ENCODE measurements at places on chromosomes 3 and 15.
A peak's percentile ranks its signal among the peaks of the same experiment; 100 is the strongest.

DNA sequence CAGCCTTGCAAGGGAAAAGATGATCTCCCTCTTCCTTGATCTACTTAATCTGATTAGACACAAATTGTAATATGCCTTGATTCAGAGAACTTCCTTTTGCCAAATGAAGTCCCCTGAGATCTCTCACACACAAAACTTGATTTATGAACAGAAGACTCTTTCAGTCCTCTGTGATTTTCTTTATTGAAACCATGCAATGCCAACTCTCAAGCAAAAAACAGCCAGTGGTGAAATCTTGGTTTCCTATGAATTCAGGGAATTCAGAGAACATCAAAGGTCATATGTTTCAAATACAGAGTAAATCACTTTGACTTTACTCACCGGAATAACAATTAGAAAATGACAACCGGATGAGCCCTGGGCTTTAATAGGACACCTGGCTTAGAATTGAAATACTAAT lies 211.7 kb downstream of the ABHD5 start:
- no peak for DNase-seq

DNA sequence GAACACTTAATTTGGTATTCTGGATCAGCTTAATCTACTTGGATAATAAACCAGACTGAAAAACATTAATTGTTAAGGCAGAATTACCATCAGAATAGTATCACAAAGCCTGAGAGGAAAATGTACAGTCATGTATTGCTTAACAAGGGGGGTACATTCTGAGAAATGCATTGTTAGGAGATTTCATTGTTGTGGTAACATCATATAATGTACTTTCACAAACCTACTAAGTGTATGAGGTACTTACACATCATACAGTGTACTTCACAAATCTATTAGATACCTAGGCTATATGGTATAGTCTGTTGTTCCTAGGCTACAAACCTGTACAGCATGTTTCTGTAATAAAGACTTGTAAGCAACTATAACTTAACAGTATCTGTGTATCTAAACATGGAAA lies 68.2 kb downstream of the NBEAL2 start:
- DNase-seq: no peak

GRCh38 chr3:110815008-110815583 lies 256.5 kb upstream of the NECTIN3 start:
- peak; percentile 36 for DNase-seq

GRCh38 chr15:95760508-95760907 lies 570.0 kb upstream of the NR2F2 start:
- DNase-seq: no peak

DNA sequence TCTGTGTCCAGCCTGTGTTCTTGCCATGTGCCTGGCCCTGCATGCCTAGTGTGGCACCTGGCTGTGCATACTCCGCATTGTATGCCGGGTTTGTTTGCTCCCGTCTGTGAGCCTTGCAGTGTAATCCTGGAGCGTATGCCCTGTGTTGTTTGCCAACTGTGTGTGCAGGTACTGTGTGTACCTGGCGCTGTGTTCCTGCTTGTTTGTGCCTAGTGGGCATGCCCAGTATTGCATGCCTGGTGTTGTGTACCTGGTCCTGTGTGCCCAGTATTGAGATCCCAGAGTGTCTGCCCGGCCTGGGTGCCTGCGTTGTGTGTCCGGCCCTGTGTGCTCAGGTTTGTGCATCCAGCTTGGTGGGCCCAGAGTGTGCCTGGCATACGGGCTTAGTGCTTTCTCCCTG lies 54.5 kb upstream of the CHRNA7 start:
- DNase-seq: no peak

GRCh38 chr15:75355369-75355768 lies 8.5 kb downstream of the NEIL1 start:
- no peak for DNase-seq

- DNase-seq: no peak
Measured at GRCh38 chr3:171295484-171296373, 164.5 kb downstream of the TNIK start.

- DNase-seq: no peak
Measured at GRCh38 chr15:87767516-87767915, 489.0 kb downstream of the NTRK3 start.

DNA sequence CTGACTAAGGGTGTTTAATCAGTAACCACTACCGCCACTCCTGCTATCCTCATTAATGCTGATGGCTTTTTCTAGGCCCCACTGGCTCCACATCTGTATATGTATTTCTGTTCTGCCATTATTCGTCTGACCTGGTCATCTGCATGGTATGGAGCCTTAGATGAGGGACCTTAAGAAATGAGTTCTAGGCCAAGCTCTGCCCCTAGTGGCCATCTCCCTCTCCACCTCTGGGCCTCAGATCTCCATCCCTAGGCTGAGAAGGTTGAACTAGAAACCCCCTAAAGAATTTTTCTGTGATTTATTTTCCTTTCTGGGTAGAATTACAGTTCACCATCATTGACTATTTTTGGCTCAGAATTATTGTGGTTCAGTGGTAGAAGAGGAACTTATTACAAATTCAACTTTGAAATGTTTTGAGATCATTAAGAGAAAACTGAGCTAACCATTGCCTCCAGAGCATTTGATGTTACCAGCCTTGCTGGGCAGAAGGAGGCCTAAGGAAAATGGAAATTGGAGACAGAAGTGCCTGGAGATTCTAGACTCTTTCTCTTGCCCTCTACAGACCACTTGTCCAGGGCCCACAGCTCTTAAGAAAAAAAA lies 325.2 kb upstream of the NR2E3 start:
- no peak for DNase-seq

- no peak for DNase-seq
Measured at GRCh38 chr3:77468626-77469020, 428.7 kb downstream of the ROBO2 start.

DNA sequence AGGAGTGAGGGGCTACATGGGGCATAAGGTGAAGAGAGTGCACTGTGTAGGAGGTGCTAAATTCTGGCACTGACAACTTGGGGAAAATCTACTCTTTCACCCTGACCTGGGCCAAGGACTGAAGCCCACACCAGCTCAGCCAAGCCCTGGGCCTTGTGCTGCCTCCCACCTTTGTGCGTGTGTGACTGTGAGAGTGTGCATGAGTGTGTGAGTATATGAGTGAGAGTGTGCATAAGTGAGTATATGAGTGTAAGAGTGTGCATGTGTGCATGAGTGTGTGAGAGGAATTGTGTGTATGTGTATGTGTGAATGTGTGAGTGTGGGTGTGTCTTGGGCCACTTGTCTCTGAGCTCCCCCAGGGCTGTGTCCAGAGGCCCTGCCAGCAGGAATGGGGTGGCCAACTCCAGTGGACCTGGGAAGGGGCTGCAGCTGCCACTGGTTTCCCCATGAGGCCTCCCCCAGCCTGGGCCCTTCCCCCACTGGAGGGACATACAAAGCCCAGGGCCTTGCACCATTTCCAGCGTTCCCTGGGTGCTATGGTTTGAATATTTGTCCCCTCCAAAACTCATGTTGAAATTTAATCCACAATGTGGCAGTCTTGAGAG lies 15.2 kb downstream of the C3orf22 start:
- no peak for DNase-seq

GRCh38 chr3:52473026-52473425 lies 17.6 kb downstream of the NISCH start:
- DNase-seq: no peak

DNA sequence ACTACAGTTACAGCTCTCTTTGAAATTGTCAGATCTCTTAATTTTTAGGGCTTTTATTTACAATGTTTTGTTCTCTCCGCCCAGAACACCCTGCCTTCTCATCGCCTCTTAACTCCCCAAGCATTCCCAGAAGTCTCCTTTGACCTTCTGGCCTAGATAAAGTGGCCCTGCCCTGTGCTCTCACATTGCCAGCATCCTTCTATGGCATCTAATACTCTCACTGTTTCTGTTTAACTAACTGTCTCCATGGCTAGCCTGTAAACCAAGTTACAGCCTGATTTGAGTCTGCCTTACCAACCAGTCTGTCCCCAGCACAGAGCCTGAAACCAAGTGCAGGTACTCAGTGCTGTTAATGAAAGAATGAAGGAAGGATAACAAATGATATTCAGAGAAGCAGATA lies 19.9 kb downstream of the COL8A1 start:
- DNase-seq: no peak

DNA sequence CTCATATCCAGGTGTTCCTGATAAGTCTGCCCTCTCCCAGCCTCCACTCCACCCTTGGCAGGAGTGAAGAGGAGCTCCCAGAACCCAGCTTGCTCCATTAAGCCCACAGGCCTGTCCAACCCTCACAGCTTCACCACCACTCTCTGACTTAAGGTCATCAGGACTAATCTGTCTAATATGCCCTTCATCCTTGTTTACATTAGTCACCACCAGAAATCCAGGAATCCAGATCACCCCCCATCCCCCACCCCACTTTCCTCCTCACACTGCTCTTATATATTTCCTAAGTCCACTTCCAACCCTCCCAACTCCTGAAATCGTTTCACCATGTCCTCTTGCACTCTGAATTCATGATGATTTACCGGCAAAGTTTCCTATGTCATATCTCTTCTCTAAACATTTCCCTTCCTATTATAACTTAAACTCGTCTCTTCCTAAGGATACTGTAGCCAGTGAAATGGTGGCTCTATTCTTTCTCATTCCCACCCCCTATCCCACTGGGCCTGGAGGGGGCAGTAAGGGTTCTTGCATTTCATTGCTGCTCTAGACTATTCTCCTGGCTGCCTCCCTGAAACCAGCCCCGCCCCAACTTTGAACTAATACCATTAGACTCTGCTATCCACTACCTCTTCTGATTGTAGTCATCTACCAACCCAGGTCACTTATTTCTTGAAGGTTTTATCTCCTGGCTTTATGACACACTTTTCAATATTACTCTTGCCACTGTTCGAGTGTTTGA lies 43.4 kb downstream of the PPP2R3A start:
- no peak for DNase-seq

DNA sequence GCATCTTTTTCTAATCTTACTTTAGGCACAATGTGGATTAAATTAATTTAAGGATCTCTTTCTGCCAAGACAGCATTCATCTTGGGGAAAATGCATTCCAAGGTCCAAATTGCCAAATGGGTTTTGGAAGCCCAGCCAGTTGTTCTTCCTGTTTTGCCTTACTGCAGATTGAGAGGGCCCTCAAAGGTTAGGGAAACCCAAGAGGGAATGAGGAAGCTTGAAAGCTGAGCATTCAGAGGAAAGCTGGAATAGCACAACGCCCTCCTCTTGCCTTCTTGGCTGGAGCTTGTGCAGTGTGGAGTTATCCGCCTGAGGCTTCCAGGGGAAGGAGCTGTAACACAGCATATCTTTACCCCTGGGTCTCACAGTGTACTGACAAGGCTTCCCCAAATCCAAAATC lies 18.2 kb upstream of the SACM1L start:
- peak; percentile 80 for DNase-seq

- no peak for DNase-seq
Measured at GRCh38 chr3:172869368-172869771, 118.8 kb downstream of the ECT2 start.

GRCh38 chr3:38114875-38115644 lies 21.9 kb downstream of the ACAA1 start:
- DNase-seq: no peak

DNA sequence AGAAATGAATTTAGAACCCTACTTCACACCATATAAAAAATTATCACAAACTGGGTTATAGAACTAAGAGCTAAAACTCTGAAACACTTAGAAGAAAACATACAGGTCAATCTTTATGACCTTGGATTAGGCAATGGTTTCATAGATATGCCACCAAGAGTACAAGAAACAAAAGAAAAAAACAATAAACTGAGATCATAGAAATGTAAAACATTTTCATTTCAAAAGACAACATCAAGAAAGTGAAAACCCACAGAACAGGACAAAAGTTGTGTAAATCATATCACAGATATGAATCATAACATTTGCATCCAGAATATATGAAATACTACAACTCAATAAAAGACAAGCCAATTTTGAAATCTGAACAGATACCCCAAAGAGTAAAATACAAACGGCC lies 72.4 kb downstream of the TBL1XR1 start:
- no peak for DNase-seq

GRCh38 chr3:192024751-192025150 lies 563.8 kb downstream of the PYDC2 start:
- DNase-seq: no peak

DNA sequence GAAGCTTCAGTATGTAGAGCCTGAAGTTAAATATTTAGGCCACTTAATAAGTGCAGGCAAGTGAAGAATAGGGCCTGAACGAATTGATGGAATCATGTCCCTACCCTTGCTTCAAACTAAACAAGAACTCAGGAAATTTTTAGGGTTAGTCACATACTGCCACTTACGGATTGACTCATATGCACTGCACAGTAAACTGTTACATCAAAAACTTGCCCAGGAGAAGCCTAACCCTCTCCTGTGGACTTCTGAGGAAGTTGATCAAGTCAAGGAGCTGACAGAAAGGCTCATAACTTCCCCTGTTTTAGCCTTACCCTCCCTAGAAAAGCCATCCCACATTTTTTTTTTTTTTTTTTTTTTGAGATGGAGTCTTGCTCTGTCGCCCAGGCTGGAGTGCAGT lies 20.6 kb upstream of the KBTBD12 start:
- DNase-seq: no peak

DNA sequence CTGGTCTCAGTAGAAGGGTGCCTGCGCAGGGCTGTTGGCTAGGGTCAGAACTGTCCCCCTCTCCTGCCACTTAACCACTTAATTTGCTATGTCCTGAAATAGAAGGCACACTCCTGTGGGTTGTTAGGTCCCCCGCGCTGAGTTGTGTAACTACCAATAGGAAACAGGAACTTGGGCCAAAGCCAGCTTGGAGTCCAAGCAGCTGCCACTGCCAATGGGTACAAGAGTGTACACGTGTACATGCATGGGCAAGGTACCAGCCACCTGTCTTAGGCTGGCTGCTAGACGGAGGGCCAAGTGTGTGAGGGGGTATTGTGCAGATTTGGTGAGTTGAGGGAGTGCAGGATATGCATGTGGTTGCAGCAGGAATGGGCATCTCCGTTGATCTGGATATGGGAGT lies 29.7 kb upstream of the POLG start:
- no peak for DNase-seq

- DNase-seq: peak; percentile 52
Measured at GRCh38 chr3:149765762-149766334, 13.6 kb upstream of the COMMD2 start.

DNA sequence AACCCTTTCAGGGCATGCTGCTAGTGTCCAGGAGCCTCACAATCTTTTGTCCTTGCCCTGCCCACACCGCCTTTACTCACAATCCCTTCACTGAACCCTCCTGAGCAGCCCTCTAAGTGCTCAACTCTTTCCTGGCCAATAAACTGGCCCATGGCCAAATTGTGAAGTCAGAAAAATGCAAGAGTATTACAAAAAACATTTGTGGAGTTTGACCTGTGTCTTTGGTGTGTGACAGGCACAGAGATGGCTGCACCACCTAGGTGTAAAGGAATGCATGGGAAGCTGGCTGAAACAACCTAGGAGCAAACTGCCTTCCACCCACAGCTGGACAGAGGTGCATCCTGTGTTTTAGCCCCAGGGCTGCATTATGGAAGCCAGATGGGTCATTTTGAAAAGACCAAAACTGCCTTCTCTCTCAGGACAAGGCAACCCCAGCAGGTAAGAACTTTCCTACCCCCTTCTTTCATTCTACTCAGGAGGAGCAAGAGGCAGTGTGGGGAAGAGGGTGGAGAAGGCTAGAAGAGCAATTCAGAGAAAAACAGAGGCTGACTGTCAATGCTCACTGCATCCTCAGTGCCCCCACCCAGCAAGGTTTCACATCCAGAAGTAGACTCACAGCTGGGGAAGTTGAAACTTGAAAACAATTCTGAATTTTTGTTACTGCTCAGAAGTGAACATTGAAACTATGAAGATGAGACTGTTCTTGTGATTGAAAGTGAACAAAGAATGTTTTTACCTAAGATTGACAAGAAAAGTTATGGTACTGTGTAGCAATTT lies 78.6 kb downstream of the TRIM42 start:
- DNase-seq: no peak

Measured in AG20443 (cell line).